Activated T-cell treated with anti-CD3 and anti-CD28 coated beads for 4 hours (primary cell): ENCODE measurements at places on chromosomes 16 and 17.

- no peak for DNase-seq
Observed at GRCh38 chr16:66378741-66379570, 12.5 kb downstream of the CDH5 start.

- no peak for DNase-seq
Observed at GRCh38 chr16:2985893-2986355, 5.7 kb upstream of the PKMYT1 start.

DNA sequence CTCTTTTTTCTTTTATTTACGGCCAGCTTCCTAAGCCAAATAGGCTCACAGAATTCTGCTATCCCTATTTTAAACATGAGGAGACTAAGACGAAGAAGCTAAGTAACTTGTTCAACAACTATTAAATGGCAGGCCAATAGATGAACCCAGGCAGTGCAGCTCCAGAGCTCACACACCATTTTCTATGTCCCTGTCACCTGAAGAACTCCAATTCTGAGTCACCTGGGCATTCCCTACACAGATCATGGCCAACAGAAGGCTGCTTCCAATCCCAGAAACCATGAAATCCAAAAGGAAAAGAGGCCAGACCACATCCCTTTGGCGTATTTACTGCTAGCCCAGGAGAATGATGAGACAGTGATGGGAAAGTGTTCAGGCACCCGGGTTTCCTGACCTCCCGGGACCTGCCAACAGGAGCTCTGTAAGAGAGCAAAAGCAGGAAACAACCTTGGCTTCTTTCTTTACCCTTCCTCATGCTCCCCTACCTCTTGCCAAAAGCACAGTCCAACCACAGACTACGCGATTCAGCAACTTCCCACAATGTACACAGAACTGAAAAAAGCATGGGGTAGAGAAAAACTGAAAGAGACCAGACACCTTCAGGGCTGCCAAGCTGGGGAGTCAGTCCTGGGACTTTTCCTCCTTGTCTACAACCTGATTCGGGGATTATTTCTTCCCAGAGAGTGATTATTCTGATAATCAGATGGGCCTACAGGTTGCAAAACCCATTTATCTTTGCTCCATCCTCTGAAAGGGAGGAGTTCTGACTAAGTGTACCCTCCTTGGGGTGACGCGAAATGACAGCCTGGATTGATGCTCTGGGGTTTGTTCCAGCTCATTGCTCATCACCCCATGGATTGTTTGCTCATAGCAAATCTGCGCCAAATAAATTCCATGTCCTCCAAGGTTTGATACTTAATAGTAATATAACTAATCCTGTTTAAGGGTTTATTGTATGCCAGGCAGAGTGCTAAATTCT is 47.8 kb upstream of the HAS3 start:
- no peak for DNase-seq

GRCh38 chr16:2470603-2471015 is 488 bp upstream of the NTN3 start:
- no peak for DNase-seq

DNA sequence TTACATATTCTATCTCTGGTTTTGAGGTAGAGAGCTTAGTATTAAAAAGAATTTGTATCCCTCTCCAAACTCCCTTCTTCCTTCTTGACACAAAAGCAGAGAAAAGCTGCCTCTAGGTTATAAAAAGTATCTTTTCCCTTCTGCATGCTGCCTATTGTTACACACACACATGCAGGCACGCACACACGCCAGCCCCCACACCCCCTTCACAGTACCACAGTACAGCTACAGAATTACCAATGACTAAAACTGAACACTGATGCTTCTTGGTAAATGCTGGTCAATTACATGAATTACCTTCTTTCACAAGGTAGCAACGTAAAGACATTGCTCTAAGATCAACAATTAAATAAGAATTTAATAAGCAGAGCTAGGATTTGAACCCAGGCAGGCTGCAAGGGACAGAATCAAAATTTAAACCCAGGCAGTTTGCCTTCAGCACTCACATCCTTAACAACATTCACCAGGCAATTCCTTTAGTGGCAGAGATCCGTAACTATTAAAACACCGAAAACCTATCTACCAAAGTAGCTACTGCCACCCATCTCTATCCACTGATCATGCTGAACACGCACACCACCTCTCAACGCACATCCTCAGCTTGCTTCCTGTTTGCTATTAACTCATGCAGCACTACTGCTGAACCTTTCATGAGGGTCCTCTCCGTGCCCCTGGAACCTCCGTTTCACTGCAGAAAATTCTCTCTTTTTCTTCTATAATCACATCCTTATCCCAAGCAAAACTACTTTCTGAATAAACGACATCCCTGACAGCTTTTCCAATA is 37.8 kb downstream of the YWHAE start:
- no peak for DNase-seq

DNA sequence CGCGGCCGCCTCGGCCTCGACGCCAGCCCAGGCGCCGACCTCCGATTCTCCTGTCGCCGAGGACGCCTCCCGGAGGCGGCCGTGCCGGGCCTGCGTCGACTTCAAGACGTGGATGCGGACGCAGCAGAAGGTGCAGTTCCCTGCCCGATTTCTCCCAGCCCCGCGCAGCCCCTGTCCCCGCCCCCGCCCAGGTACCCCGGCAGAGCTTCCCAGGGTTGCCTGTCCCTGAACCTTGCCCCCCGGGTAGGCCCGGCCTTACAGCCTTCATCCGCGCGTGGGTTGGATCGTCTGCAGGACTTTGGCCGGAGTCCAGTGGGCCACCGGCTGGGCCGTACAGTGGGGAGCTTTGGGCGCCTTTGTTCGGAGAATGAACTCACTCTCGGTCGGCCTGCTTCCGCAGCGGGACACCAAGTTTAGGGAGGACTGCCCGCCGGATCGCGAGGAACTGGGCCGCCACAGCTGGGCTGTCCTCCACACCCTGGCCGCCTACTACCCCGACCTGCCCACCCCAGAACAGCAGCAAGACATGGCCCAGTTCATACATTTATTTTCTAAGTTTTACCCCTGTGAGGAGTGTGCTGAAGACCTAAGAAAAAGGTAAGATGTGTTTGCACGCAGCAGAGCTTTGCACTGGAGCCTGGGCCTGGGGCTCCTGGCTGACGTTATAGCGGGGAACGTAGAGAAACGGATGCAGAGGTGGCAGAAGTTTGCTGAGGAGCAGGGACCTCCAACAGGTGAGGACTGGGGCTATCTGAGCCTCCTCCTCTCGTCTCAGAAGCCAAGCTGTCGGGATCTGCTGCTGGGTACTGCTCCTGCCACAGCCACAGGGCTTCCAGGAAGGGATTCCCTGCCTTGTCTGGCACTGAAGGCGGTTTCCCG is 593 bp downstream of the GFER start:
- no peak for DNase-seq
